HT-29 (cell line): ENCODE measurements at places on chromosomes 1 and 21.

DNA sequence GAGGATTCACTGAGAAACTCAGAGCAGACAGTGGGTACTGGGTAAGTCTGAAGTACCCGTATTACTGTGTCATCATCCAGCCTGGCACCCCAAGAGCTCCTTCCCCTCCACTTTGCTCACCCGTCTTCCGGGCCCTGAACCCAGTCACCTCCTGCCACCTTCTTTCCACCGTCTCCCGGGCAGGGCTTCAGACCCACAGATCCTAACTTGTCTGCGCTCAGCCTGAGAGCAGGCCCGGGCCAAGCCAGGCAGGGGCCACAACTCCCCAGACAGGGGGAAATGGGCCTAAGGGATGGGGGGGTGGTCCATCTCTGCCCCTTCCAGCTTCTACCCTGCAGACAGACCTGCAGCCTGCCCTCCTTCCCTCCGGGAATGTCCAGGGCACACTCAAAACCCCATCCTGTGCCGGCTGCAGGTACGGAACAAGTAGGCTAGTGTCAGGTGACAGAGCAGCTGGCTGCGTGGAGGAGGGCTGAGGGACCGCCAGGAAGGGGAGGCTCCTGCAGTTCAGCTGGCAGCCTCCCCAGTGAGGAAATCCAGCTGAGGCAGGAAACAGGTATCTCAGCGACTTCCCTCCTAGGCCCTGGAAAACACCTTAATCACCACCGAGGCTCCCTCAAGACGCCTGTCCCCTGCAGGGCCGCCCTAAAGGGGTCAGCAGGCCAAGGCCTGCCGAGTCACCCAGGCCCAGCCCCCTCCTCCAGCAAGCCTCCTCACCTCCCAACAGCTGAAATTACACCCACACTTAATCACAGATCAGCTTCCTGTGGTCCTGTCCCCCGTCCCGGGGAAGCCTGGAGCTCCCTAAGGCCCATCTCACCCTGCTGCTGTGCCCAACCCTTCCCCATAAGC lies 3.5 kb downstream of the HSPG2 start:
- no peak for DNase-seq

GRCh38 chr1:210003501-210003900 lies 65.5 kb downstream of the SYT14 start:
- DNase-seq: no peak

GRCh38 chr1:212461916-212462660 lies 29.4 kb downstream of the NENF start:
- DNase-seq: no peak

- DNase-seq: no peak
These were observed 8.4 kb downstream of the PDIK1L start for GRCh38 chr1:26119892-26120608.

GRCh38 chr1:76426606-76427005 lies 352.1 kb downstream of the ST6GALNAC3 start:
- no peak for DNase-seq

DNA sequence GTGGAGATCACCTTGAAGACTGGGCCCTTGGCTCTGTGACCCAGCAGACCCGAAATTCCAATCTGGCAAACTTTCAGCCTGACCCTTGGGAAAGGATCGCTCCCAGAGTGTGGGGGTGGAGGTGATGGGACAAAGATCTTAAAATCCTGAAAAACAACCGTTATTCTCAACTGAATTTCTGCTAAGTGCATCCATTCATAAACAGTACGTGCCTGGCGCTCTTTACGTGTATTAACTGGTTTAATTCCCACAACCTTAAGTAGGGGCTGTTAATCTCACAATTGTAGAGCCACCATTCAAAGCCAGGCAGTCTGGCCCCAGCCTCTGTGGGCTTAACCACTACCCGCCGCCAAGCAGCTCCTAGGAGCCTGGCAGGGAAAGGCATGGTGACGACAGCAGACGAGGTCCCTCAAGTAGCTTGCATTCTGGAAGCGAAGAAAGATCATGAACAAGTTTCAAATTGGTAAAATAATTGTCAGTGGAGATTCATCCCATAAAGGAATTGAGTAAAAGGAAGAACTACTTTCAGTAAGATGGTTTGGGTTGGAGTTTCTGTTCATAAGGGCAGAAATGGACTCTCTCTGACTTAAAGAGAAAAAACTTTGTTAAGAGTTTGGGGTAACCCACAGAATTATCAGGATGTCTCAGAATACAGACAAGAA lies 11.4 kb upstream of the RGS16 start:
- DNase-seq: no peak

DNA sequence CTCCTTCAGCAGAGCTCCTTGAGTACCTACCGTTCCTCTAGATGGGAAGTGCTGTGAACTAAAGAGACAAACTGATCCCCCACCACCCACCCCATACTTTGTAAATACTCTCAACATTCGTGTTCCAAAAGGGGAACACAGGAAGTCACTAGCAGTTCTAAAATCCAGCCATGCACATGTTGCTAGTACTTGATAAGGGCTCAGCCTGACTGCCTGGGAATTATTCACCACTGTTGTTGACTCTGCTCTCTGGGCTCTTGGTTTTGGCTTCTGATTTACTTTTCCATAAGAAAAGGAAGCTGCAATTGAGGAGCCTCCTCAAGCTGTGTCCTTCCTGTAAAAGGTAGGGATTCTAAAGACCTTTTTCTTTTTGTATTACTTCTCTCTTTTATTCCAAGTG lies 67.5 kb downstream of the IVNS1ABP start:
- no peak for DNase-seq

DNA sequence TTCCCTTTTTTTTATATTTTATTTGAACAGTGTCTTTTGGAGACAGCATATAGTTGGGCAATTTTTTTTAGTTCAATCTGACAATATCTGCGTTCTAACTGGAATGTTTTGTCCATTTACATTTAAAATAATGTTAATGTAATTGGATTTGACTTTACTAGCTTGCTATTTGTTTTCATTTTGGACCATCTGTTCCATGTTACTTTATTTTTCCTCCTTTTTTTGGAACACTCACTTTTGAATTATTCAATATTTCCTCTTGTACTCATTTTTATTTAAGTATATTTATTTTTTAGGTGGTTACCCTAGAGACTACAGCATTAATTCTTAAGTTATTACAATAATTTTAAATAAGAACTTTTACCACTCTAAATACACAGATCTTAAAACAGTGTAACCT lies 62.8 kb upstream of the C1orf87 start:
- DNase-seq: no peak

GRCh38 chr1:237832858-237833257 lies 57.9 kb downstream of the ZP4 start:
- DNase-seq: no peak

DNA sequence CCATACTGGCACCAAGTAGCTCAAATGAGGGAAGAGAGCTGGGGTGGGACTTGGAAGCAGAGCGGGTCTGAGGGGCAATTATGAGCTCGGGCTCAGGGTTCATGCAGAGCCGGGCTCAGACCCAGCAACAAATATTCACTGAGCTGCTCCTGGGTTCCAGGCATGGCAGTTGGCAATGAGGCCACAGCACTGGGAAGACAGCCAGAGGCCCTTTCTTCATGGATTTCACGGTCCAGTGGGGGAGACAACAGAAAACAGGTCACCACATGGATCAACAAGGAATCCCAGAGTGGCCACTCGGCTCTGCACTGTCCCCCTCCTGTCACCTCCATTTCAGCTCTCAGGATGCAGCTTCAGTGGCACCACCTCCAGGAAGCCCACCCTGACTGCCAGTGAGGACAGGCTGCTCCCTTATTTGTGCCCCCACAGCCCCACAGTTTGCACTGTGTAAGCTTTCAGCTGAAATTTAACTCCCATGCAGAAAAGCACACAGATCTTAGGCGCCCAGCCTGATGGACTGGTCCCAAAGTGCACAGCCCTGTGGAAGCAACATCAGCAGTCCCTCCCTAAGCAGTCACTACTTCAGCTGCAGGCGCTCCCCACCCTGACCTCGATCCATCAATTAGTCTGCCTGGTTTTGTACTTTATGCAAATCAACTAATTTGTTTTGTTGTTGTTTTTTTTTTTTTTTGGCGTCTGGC lies 22.4 kb downstream of the ARHGEF19 start:
- no peak for DNase-seq

GRCh38 chr1:88088481-88088880 lies 595.6 kb upstream of the PKN2 start:
- no peak for DNase-seq

GRCh38 chr21:19244502-19245187 lies 841.1 kb upstream of the TMPRSS15 start:
- no peak for DNase-seq
